ENCODE measurements at places on chromosomes 4 and X.
A peak's percentile ranks its signal among the peaks of the same experiment; 100 is the strongest.

- DNase-seq: no peak
Observed at GRCh38 chr4:161926033-161926828, 237.6 kb downstream of the FSTL5 start.

DNA sequence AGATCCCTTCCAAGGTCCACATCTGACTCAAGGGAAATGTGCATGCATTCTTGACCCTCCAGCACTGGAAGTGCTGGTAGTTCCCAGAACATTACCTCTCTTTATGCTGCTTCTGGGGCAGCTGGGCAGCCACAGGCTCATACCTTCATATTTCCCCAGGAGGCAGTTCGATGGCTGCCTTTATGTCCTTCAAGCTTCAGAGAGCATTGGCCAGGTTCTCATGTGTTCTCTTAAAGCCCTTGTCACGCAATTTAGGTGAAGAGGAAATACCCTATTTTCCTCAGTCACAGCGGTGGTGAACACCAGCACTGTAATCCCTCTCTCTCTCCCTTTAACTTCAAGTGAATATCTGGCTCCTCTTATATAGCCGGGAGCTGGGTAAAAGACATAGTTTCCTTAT, 134.3 kb downstream of the MID1IP1 start:
- no peak for DNase-seq

- DNase-seq: no peak
Observed at GRCh38 chr4:87541521-87541920, 12.3 kb upstream of the SPARCL1 start.

GRCh38 chrX:84415140-84415539, 87.1 kb downstream of the HDX start:
- DNase-seq: no peak

GRCh38 chr4:702618-703048, 3.0 kb upstream of the PCGF3 start:
- no peak for DNase-seq

DNA sequence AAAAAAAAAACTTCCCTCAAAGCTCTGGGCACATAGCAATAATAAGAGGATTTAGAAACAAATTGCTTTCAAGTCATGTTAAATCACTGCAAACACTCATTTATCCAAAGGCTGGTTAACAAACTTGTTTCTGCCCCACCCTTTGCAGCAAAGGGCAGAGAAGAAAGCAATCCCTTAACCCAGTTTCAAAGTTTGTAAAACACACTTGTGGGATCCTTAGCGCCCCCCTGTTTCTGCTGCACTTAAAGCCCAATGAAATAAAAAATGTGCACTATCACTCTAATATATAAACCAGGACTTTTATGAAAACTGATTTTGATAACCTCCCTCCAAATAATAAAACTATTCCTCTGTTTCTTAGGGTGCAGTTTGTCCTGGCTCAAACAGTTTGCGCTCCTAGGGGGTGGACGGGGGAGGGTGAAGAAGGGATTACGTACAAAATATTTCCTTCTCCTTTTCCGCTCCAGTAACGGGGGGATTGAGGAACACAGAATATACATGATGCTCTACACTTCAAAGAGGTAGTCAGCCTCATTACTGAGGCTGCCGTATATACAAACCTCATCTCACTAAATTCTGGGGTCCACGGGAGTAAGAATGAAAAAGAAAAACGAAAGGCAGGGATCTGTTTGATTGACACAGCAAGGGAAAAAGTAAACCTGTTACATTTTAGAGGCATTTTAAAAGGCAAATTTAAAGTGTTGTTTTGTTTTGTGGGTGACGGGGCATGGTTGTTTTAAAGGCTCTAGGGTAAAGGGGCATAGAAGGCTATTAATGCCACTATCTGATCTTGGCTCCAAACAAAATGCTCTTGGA, 3.1 kb upstream of the PCDH10 start:
- DNase-seq: no peak

- DNase-seq: peak; percentile 18
Observed at GRCh38 chr4:124530464-124531077, 182.0 kb downstream of the ANKRD50 start.

GRCh38 chrX:102832661-102833060, 104.4 kb upstream of the RAB40AL start:
- peak; percentile 63 for DNase-seq

DNA sequence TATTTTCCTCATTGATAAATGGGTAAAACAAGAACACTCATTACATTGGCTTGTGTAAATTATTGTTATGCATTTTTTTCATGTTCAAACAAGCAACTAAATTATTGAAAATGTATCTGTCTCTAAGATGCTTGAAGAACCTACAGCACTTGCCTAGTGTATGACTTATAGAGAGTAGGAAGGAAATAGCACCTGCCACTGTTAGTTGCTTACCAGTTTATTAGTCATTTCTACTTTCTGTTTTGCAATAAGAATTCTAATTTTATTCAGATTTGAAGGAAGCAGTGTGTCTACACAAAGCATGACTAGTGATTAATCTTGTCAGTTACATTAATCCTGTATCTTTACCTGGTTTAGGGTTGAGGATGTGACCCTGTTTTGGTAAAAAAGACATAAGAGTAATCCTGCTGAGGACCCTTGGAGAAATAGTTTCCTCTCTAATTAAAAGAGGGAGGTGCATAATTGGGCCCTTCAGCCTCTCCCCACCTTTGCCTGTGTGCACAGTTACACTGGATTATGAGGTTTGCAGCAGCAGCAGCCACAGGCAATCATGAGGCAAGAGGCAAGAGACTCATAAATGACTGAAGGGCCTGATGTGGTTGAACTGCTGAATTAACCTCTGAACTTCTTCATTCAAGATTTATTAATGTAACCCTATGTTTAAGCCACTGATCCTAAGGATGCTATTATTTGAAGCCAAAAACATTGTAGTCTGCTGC, 1202.1 kb downstream of the ADGRL3 start:
- DNase-seq: no peak

- DNase-seq: no peak
Observed at GRCh38 chrX:72604705-72605104, 32.1 kb upstream of the HDAC8 start.

DNA sequence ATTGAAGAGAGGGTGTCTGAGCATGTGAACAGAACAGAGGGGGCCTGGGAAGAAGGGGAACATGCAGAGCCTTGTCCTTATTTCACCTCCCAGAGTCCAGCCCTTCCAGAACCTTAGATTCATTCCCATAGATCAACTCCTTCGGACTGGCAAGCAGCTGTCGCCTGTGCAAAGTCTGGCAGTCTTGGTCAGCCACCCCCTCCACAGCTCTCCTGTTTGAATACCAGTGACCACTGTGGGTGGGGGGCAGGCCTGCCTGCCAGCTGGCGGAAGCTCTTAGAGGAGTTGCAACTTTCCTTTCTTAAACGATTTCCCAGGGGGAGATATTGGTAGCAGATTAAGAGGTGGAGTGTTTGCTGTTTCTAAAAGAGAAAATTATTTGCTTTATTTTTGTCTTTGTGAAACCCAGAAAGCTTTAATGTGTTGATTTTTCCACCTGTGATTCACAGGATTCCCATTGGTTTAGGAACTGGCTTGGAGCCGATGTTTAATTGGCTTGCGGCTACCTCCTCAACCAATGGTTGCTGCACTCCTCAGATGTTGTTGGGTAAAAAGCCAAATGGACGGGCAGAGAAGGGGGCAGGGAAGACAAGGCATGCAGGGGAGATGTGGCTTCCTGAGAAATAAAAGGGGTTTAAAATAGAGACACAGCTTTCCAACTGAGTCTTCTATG, 62.2 kb upstream of the PRPS1 start:
- DNase-seq: peak; percentile 36

DNA sequence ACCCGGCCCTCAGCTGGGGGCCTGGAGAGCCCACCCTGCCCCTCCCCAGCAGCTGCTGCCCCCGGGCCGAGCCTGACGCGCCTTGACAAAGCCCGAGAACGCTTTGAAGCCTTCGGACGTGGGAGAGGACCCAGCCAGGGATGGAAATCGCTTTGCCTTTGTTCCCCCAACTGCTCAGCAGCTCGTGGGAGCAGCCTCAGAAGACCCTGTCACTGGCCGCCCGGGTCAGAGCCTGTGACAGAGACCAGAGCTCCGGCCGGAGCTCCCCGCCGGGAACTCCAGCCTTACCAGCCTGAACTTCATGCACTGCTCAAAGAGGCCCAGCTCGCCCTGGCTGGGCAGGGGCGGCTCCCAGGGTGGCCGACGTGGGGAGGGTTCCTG, 2.6 kb upstream of the SLC6A8 start:
- DNase-seq: no peak

DNA sequence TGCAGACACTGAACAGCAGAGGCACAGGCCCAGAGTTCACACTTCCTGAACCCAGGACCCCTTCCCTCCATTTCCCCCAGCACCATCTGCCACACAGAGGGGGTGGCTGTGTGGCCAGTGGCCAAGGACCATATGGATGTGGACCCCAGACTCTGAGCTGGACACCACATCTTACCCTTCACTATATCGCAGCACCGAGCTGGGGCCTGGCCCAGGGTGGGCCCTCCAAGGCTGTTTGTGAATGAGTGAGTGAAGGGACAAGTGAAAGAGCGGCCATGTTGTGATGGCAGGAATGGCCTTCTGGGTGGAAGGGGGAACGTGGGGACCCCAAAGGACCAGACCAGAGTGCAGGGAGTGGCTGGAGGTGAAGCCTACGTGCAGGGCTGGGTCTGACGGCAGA, 248.6 kb downstream of the AFAP1 start:
- DNase-seq: no peak

DNA sequence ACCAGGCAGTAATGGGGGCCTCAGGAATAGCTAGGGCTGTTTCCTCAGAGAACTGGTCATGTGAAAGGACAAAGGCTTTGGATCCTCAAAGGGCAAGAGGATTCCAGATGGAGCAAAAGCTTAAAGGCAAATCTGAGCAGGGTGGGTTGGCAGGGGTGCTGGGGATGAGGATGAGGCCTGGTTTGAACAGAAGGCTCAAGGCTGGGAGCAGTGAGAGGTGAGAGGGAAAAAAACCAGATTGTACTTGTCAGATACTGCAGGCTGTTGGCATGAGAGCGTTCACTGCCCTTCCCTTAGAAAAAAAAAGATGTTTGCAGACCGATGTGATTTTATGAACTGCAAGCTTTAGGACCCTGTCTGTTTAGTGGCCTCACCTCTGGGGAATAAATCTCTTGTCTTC, 75.3 kb upstream of the PLAC1 start:
- DNase-seq: no peak

- peak; percentile 91 for DNase-seq
Observed at GRCh38 chr4:1207603-1208265, 35.4 kb upstream of the SPON2 start.

DNA sequence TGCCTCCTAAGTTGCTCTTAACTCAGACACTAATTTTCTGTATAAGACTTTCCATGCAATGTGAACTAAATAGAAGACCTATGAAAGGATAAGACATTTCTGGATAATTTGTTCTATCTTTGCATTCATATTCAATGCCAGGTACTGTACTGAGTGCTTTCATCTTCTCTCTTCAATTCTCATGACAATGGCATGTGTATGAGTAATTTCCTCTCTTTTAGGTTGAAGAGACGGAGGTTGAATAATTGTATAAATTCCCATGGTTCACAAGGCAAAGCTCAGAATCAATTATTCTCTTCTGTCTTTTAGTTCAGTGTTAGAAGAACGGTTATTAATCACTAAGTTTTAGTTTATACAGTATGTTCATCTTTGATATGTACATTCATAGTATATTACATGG, 29.3 kb upstream of the CFAP299 start:
- peak; percentile 74 for DNase-seq

GRCh38 chrX:136574548-136574947, 42.5 kb downstream of the VGLL1 start:
- DNase-seq: peak; percentile 2

DNA sequence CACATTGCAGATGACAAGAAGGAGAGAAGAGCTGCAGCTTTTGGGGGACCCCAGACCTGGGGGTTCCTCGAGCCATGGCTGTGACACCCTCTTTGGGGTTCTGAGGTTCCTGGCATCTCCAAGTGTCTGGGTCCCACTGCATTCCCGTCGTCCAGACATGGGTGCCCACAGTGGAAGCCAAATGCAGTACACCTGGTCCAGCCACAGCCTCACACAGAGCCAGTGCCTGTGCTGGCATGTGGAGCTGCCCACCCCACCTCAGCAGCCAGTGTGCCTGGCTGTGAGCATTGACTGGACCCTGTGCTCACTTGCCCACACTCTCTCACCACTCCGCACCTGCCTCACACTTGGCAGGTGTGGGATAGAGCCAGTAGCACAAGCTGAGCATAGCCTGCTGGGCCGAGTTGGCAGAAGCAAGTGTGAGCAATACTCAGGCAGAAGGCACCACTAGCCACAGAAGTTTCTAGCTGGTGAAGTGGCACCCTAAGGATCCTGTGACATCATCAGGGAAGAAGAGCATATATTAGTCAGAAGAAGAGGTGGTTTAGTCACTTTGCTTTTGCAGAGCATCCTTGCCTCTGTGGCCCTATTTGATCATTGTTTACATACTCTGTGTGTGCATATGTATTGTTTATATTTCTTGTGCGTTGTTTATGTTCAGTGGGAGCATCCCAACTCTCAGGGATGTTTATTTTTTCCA, 65.0 kb upstream of the MAGEB2 start:
- no peak for DNase-seq

GRCh38 chr4:5969336-5969735, 48.9 kb downstream of the C4orf50 start:
- no peak for DNase-seq

DNA sequence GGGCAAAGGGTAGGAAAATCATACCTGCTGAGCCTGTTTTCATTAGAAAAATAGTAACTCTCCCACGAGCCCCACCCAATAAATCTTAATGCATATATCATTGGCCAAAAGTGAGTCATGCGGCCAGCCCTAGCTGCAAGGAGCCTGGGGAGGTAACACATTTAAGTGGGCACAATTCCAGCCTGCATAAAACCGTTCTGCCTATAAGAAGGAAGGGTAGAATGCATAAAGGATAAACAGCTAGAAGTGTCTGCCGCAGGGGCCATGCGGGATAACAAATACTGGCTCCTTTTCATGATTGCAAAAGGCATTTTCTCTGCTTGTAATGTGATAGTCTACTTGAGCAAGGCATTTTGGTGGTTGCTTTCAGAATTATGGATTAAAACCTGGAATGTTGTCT, 37.1 kb downstream of the EFHC2 start:
- peak; percentile 0 for DNase-seq

DNA sequence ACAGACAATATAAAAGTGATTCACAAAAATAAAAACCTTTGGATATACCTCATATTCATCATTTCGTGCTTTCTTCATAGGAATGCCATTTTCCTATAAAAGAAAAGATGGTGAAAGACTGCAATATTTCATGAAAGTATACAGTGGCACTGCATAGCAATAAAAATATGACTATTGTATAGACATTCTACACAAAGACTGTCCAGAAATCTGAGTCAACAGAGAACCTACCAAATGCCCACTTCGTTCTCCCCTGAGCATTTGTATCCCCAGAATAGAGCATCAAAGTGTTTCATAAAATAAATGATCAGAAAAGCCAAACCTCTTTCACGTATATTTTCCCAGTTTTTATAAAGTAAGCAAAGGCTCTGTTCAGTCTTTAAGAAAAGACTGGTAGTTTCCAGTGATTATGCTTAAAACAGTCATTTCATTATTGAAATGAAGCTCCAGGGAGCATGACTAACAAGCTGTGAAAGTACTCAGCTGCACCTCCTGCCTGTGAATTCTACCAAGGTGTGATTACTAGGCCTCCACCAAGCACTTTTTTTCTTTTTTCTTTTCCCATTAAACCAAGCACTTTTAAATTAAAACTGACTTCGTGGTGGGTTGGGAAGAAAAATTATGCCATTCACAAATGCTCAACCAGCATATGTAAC, 20.2 kb downstream of the PPA2 start:
- no peak for DNase-seq

GRCh38 chrX:104566681-104567501, 892 bp downstream of the IL1RAPL2 start:
- no peak for DNase-seq

Data from cardiac fibroblast (primary cell).